ENCODE measurements at places on chromosomes 5 and 9.
A peak's percentile ranks its signal among the peaks of the same experiment; 100 is the strongest.

- H3K27ac ChIP-seq, result no peak overlapping the region
- DNase-seq, result no peak
- H3K36me3 ChIP-seq, result no peaks in the 10 kb centered on the region
- H3K4me3 ChIP-seq, result no peak overlapping the region
- peaks cover 16% of the 10 kb centered on the region for H3K27me3 ChIP-seq
These were observed 4.8 kb downstream of the IRX1 start for GRCh38 chr5:3600106-3601060.

DNA sequence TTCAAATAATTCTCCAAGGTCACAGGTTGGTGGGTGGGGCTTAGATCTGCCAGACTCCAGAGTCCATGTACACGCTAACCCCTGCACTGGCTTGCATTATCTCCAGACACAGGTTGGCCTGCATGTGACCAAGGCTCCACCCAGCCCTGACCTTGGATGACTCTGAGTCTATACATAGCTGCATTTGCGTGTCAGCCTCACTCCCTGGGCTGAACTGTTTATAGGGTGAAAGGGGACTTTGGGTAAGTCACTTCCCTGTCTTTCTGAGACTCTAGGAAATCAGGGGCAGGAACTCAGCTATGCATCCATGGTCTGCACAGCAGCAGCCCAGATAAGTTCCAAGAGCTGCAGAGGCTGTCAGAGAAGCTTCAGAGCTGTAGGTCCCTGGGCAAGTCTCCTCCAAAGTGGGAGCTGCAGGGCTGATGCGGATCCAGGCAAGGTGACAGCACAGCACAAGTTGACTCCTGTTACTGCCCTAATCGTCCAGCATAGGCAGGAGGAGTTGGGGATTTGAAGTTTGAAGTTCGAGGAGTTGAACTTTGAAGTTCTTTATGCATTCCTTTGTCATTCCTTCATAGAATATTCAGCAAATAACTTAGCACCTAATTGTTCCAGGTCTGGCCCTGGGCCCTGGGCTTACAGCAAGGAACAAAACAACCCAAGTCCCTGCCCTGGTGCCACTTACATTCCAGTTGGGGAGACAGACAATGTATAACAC, 53.4 kb downstream of the SLC22A5 start:
- no peaks in the 10 kb centered on the region for H3K27me3 ChIP-seq
- peak; percentile 83 for DNase-seq
- peak overlapping the region; percentile 49 for H3K27ac ChIP-seq
- no peak overlapping the region for H3K4me3 ChIP-seq
- peaks cover 75% of the 10 kb centered on the region for H3K4me1 ChIP-seq
- H3K36me3 ChIP-seq, result no peaks in the 10 kb centered on the region

- peaks cover 6% of the 10 kb centered on the region for H3K36me3 ChIP-seq
- peak overlapping the region; percentile 85 for H3K4me3 ChIP-seq
- peaks cover 37% of the 10 kb centered on the region for H3K4me1 ChIP-seq
- DNase-seq, result no peak
These were observed 764 bp upstream of the VDAC1 start for GRCh38 chr5:134005417-134006061.

- H3K27me3 ChIP-seq, result no peaks in the 10 kb centered on the region
- H3K27ac ChIP-seq, result no peak overlapping the region
- no peaks in the 10 kb centered on the region for H3K36me3 ChIP-seq
- H3K4me1 ChIP-seq, result no peaks in the 10 kb centered on the region
These were observed 243.2 kb downstream of the CEMIP2 start for GRCh38 chr9:71524996-71525580.

- H3K4me3 ChIP-seq, result no peak overlapping the region
- DNase-seq, result no peak
- H3K4me1 ChIP-seq, result no peaks in the 10 kb centered on the region
- no peaks in the 10 kb centered on the region for H3K36me3 ChIP-seq
- no peaks in the 10 kb centered on the region for H3K27me3 ChIP-seq
- H3K27ac ChIP-seq, result no peak overlapping the region
These were observed 83.7 kb downstream of the MYO10 start for GRCh38 chr5:16852251-16853005.

DNA sequence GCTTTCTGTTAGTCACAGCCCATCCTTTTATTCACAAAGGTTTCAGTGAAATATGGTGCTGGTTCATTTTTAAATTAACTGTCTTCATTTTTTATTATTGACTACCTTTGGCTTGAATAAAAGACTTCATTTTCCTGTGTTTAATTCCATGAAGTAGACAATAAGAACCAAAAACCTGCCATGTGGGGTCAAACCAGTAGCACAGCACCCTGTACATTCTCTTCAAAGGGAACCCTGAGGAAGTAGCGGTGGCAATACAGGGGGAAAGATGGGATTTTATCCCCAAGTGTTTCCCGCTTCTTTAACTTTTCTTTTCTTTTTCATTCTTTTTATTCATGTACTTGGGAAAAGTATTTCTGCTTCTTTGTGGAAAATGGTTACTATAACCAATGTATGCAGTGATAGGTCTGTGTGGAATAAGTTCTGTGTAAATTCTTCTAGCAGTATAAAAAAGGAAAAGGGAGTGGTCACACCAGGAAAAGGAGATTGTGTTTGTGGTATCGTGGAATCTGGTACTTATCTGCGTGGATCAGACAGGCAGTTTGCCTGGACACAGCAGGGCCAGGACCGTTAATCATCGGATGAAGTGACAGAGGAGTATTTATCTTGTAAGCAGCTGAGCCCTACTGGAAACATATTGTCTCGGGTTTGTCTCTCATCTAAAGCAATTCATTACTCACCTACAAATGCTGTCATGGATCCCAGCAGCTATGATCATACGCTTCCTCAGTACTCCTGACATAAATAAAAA, 94.2 kb downstream of the PPIC start:
- peaks cover 5% of the 10 kb centered on the region for H3K36me3 ChIP-seq
- no peak overlapping the region for H3K27ac ChIP-seq
- H3K4me1 ChIP-seq, result peaks cover 4% of the 10 kb centered on the region
- H3K4me3 ChIP-seq, result no peak overlapping the region

- no peak overlapping the region for H3K27ac ChIP-seq
- no peaks in the 10 kb centered on the region for H3K4me1 ChIP-seq
- H3K27me3 ChIP-seq, result no peaks in the 10 kb centered on the region
- no peak for DNase-seq
- H3K4me3 ChIP-seq, result no peak overlapping the region
These were observed 522.2 kb downstream of the CSNK1G3 start for GRCh38 chr5:124034083-124034700.

GRCh38 chr5:207599-207998, 10.4 kb downstream of the CCDC127 start:
- H3K4me3 ChIP-seq, result no peak overlapping the region
- peaks cover 6% of the 10 kb centered on the region for H3K36me3 ChIP-seq
- no peak overlapping the region for H3K27ac ChIP-seq
- H3K27me3 ChIP-seq, result no peaks in the 10 kb centered on the region
- DNase-seq, result no peak

DNA sequence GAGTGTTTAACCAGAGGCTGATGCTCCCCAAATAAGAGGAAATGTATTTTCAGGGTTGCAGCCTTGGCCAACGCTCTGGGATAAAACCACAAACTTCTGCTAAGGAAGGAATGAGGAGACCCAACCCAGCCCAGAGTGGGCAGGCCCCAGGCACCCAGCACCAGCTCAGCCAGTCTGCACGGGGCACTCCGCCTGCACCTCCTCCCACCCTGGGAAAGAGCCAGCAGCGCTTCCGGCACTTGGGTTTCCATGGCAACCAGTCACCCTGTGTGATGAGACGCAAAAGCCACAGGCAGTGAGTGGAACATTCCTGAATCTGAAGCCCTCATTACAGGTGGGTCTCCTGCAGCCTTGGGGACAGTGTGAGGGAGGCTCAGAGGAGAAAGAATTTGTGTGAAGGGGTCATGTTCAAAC, 85.2 kb upstream of the ZBTB43 start:
- H3K36me3 ChIP-seq, result no peaks in the 10 kb centered on the region
- H3K4me3 ChIP-seq, result no peak overlapping the region
- H3K4me1 ChIP-seq, result peaks cover 10% of the 10 kb centered on the region
- no peak overlapping the region for H3K27ac ChIP-seq

GRCh38 chr5:151215546-151215880, 8.4 kb downstream of the CCDC69 start:
- no peaks in the 10 kb centered on the region for H3K36me3 ChIP-seq
- no peaks in the 10 kb centered on the region for H3K27me3 ChIP-seq
- DNase-seq, result no peak
- no peak overlapping the region for H3K4me3 ChIP-seq

DNA sequence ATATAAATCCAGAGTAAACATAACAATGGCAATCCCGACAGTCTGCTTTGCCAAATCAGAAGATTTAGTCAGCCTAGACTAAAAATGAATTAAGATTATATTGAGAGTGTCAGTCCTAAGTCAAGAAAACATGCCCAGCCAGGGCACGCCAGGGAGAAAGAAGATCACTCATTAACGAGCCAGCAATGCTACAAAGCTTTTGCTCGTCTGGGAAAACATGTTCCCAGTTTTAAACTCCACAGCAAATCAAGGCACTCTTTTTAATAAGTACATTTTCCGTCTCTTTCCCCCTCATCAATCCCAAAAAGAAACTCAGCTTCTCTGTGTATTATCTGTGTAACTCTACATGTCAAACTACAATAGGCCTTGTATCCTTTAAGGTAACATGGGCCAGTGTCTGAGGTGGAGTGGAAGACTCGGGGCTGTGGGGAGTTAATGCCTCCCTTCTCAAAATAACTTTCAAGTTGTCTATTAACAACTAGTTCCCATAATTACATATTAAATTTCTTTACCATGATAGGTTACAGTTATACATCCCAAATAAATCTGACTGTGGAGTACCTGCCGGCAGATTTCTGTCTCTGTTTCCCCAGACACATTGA, 40.9 kb downstream of the NFIB start:
- H3K27ac ChIP-seq, result no peak overlapping the region
- H3K36me3 ChIP-seq, result no peaks in the 10 kb centered on the region
- H3K4me3 ChIP-seq, result no peak overlapping the region

DNA sequence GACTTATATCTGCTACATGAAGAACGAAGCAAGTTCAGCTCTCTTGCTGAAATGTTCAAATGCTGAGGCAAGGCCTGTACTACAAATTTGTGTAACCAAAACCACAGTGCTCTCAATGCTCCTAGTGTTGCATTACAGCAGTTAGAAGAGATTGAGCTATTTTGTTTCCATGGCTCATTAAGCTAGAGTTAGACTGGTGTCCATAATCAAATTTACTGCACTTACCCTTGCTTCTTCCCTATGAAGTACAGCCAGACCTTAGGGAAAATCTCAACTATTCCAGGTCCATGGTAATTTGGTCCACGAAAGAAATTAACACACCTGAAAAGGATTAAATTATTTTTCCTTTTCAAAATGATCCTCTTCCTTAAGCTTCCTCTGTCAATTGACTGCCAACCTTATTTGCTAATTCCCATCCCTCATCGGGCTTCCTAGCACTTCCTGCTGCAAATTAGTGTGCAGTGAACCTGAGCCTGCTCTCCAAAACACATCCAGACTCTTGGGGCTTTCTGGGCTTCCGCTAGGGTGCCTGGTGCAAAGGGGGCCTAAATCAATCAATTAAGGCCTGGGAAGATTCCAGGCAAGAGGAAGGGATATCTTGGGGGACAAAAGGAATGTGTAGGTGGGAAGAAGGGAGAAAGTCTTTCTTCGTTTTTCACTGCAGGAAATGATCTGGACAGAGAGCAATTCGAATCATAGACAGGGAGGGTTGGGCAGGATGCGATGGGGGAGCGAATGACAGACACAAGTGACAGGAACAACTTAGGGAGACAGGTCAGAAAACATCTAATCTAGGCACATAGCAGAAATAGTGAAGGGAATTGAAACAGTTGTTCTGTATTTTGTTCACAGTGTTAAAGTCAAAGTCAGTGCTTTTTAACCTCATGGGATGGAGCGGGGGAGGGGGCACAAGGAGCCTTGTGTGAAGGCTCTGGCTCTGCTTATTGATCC, 542.4 kb downstream of the RAB3C start:
- no peak for DNase-seq
- H3K36me3 ChIP-seq, result no peaks in the 10 kb centered on the region
- H3K27ac ChIP-seq, result no peak overlapping the region
- no peaks in the 10 kb centered on the region for H3K27me3 ChIP-seq

DNA sequence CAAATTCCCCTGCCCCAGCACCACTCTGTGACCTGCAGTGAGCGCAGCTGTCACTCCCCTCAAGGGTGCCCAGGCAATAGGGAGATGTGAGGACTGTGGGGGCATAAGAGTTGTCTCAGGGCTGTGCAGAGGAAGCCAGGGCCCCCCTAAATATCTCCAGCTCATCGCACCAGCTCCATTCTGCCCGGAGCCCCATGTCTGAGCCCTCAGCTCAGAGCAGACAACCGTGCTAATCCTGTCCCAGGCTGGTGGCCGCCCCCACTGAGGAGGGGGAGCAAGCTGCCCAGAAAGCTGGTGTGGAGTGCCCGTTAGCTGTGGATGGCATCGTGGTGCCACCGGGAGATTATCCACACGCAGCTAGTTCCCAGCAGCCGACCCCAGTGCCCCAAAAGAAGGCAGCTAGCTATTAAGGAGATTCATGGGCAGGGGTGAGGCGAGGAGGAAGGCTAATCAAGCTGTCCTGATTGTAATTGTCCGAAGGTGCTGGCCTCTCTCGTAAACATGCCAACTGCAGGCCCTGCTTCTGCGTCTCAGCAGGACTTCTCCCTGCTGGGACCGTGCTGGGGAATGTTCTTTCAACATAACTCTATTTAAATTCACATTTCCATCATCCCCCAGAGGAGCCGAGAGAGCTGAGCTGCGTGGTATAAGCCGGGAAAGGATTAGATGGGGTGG, 17.0 kb upstream of the FIBCD1 start:
- no peaks in the 10 kb centered on the region for H3K36me3 ChIP-seq
- H3K27me3 ChIP-seq, result peaks cover 48% of the 10 kb centered on the region
- DNase-seq, result no peak
- H3K27ac ChIP-seq, result no peak overlapping the region

DNA sequence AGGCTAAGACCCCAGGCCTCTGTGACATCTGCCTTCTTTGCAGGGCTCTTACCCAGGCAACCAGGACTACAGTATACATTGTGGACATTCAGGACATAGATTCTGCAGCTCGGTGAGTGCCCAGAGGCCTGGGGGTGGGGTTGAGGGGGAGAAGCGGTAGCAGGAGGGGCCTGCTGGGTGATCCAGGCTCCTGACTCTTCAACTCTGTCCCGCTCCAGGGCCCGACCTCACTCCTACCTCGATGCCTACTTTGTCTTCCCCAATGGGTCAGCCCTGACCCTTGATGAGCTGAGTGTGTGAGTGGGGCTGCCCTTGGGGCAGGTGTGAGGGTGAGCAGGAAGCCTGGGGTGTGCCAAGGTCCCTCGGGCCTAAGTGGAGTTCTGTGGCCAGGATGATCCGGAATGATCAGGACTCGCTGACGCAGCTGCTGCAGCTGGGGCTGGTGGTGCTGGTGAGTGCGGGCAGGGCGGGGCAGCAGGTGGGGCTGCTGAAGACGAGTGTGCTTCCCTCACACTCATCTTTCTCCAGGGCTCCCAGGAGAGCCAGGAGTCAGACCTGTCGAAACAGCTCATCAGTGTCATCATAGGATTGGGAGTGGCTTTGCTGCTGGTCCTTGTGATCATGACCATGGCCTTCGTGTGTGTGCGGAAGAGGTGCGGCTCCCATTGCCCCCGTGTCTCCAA, 19.8 kb downstream of the GPRIN1 start:
- DNase-seq, result no peak
- H3K4me1 ChIP-seq, result no peaks in the 10 kb centered on the region
- no peak overlapping the region for H3K27ac ChIP-seq
- no peaks in the 10 kb centered on the region for H3K27me3 ChIP-seq
